ENCODE measurements at places on chromosomes 11 and 22. TPM values are rescaled to one million over a fixed set of nuclear protein-coding genes. Genes with fewer than 3 reads are reported as not detected.

- no peaks in the 10 kb centered on the region for H3K36me3 ChIP-seq
- H3K4me1 ChIP-seq: no peaks in the 10 kb centered on the region
- H3K27me3 ChIP-seq: peaks cover 24% of the 10 kb centered on the region
- no peak for ATAC-seq
Measured at GRCh38 chr11:117969160-117969991, 16.8 kb upstream of the IL10RA start.

The CD248 gene
- total RNA-seq: 28.2 TPM

The SLN gene
- not detected for total RNA-seq

GRCh38 chr22:49929211-49929979, 11.0 kb downstream of the CRELD2 start:
- H3K27me3 ChIP-seq: peaks cover 15% of the 10 kb centered on the region
- ATAC-seq: peak; percentile 45
- no peak overlapping the region for H3K27ac ChIP-seq

GRCh38 chr11:77259641-77260040, 41.8 kb downstream of the GDPD4 start:
- H3K27ac ChIP-seq: no peak overlapping the region
- H3K36me3 ChIP-seq: no peaks in the 10 kb centered on the region
- no peaks in the 10 kb centered on the region for H3K27me3 ChIP-seq
- ATAC-seq: no peak
- H3K4me3 ChIP-seq: no peak overlapping the region

- no peaks in the 10 kb centered on the region for H3K36me3 ChIP-seq
- no peak overlapping the region for H3K27ac ChIP-seq
- H3K4me1 ChIP-seq: no peaks in the 10 kb centered on the region
- peak; percentile 63 for ATAC-seq
Measured at GRCh38 chr11:132028380-132029240, 658.2 kb downstream of the NTM start.

- H3K4me1 ChIP-seq: no peaks in the 10 kb centered on the region
- H3K36me3 ChIP-seq: no peaks in the 10 kb centered on the region
- no peak overlapping the region for H3K4me3 ChIP-seq
- ATAC-seq: no peak
- H3K27me3 ChIP-seq: peaks cover 27% of the 10 kb centered on the region
Measured at GRCh38 chr22:49583341-49583740, 244.3 kb downstream of the BRD1 start.

DNA sequence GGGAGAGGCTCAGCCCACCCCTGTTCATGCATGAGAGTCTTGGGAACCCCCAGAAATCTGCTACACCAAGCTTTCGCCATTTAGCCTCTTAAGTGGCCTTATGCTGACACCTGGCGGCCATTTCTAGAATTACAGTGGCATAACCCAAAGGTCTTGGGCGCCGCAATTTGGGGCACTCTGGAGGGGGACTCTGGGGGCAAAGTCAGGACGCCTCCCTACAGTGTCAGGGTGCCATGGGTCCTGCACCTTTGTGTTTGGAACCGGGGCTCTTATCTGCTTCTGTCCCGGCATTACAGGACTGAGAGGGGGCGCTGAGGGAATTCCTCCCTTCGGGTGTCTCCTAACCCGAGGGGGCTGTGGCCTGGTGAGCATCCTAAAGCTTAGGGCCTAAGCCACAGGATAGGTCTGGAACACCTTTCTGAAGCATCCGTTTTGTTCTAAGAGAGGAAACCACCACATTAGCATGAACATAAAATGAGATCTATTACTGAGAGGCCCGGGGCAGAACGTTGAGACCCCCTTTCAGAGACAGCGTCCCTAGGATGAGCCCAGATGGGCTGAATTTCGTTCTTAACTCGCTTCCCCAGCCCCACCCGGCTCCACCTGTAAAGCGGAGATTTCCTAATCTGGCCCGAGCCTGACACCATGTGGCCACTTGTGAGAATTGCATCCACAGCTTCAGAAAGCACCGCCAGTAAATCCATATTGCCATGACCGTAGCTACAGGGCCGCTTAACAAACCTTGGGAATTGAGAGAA, 9.3 kb downstream of the INS start:
- no peaks in the 10 kb centered on the region for H3K36me3 ChIP-seq
- H3K4me1 ChIP-seq: no peaks in the 10 kb centered on the region
- no peak overlapping the region for H3K27ac ChIP-seq

DNA sequence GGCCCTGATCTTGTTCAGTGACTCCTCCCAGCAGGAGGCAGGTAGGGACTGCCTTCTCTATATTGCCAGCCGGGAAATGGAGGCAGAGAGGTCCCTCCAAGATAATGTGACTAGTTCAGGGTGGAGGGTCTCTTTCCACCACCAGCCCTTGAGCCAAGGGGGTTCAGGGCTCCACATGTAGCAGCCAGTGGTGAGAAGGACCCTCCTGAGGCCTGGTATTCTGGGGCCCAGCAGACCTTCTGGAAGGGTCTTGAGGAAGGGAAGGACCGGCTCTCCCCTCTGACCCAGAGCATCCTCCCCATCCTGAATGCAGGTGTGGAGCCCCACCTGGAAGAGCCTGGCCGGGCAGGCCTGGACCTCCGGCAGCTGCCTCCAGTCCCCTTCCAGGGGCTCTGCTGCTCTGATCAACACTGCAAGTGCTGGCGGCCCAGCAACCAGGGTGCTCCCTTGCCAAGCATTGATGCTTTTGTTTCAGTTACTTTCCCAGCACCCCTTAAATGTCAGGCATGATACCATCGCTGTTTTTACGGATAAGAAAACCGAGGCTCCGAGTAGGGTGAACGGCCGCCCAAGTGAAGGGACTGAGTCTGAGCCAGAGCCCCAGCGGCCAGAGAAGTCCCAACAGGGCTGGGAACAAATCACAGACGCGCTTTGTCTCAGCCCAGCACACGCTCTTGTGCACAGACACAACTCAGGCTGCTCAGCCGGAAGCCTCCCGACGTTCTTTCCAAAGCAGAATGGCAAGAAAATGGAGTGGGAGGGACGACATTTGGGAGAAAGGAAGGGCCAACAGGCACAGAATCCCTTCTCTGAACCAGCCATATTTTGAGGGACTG, 38.8 kb downstream of the DKK3 start:
- no peak overlapping the region for H3K4me3 ChIP-seq
- H3K36me3 ChIP-seq: no peaks in the 10 kb centered on the region
- H3K27ac ChIP-seq: peak overlapping the region; percentile 28
- ATAC-seq: no peak
- H3K27me3 ChIP-seq: no peaks in the 10 kb centered on the region

GRCh38 chr11:131924001-131924400, 553.6 kb downstream of the NTM start:
- no peaks in the 10 kb centered on the region for H3K27me3 ChIP-seq
- no peak overlapping the region for H3K27ac ChIP-seq
- no peaks in the 10 kb centered on the region for H3K4me1 ChIP-seq

DNA sequence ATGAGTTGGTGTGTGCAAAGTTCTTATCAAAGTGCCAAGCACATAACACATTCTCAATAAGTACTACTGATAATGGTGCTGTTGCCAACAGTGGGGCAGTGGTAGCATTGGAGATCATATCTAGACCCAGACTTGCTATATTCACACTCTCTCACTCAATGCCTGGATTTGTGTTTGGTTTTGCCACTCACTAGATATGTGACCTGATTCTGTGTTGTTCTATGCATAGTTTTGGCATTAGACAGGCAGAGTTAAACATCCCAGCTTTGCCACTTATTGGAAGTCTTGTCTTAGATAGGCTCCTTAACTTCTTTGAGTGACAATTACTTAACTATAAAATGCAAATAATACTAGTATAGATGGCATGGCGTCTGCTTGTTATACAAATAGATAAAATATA, 642.6 kb upstream of the CCDC179 start:
- no peak overlapping the region for H3K27ac ChIP-seq
- no peak overlapping the region for H3K4me3 ChIP-seq
- ATAC-seq: no peak
- H3K4me1 ChIP-seq: no peaks in the 10 kb centered on the region

The TRIM49 gene
- not detected for total RNA-seq

DNA sequence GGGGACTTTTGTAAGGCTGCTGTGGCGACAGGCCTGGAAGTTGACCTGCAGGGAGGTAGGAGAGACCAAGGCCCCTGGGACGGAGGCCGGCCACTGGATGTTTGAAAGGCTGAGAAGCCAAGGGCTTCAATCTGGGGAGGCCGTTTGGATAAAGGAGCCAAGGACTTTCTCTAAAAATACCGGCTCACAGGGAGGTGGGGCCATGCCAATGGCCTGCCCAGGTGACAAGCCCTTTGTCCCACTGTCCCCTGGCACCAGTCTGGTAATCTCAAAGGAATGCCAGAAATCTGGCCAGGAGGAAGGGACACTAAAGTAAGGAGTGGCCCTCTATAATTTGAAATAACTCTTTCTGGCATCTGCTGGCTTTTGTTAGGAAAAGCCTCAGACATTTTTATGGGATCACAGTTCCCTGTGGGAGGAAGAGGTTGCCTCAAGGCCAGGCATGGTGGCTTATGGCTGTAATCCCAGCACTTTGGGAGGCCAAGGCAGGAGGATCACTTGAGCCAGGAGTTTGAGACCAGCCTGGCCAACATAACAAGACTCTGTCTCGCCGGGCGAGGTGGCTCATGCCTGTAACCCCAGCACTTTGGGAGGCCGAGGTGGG, 1.9 kb upstream of the CHKA start:
- no peaks in the 10 kb centered on the region for H3K36me3 ChIP-seq
- no peaks in the 10 kb centered on the region for H3K4me1 ChIP-seq
- H3K27ac ChIP-seq: no peak overlapping the region
- ATAC-seq: no peak
- H3K4me3 ChIP-seq: no peak overlapping the region
- no peaks in the 10 kb centered on the region for H3K27me3 ChIP-seq
